Bronchial epithelial cell (primary cell): ENCODE measurements at places on chromosomes 16 and 17. TPM values are rescaled to one million over a fixed set of nuclear protein-coding genes. Genes with fewer than 3 reads are reported as not detected.

DNA sequence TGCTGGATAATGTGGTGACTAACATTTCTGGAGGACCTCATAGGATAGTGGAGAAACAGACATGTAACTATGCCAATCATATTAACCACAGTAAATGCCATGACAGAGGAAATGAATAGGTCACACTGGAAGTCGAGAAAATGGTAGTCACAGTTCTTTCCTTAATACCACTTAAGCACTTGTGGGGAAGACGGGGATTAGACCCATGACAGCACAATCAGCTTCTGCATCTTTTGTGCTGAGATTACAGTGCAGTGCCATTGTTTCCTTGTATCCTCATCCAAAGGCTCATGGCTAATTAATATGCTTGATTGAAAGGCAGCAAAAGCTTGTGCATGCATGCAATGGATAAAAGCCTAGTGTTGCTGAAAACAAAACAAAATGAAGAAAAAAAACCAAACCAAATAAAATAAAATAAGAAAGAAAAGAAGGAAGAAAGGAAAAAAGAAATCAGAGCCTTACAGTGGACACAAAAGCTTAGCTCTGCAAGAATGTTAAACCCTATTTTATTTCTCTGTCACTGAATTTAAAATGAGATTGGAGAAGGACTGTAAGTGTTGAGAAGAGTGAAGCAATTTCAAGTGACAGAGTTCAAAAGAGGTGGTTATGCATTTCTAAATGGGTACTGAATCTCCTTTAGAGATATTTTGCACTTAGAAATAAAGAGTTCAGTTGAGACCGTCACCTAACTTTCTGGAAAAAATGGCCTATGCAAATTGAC, 1011.9 kb downstream of the CDH8 start:
- DNase-seq, result no peak

- no peak for DNase-seq
Measured at GRCh38 chr17:67708378-67708777, 9.4 kb upstream of the NOL11 start.

- DNase-seq, result peak; percentile 18
Measured at GRCh38 chr16:80148826-80149225, 392.0 kb upstream of the DYNLRB2 start.

GRCh38 chr16:71526111-71526631, at the start of gene CHST4:
Gene CHST4, plus strand, starts transcription at chr16:71526426. Its CDS starts 10,252 bp downstream, at chr16:71536678.
- peak; percentile 71 for DNase-seq

- DNase-seq, result no peak
Measured at GRCh38 chr17:83086907-83087787, 7.7 kb downstream of the METRNL start.

- DNase-seq, result no peak
Measured at GRCh38 chr16:80948886-80949493, 57.7 kb downstream of the CMC2 start.

DNA sequence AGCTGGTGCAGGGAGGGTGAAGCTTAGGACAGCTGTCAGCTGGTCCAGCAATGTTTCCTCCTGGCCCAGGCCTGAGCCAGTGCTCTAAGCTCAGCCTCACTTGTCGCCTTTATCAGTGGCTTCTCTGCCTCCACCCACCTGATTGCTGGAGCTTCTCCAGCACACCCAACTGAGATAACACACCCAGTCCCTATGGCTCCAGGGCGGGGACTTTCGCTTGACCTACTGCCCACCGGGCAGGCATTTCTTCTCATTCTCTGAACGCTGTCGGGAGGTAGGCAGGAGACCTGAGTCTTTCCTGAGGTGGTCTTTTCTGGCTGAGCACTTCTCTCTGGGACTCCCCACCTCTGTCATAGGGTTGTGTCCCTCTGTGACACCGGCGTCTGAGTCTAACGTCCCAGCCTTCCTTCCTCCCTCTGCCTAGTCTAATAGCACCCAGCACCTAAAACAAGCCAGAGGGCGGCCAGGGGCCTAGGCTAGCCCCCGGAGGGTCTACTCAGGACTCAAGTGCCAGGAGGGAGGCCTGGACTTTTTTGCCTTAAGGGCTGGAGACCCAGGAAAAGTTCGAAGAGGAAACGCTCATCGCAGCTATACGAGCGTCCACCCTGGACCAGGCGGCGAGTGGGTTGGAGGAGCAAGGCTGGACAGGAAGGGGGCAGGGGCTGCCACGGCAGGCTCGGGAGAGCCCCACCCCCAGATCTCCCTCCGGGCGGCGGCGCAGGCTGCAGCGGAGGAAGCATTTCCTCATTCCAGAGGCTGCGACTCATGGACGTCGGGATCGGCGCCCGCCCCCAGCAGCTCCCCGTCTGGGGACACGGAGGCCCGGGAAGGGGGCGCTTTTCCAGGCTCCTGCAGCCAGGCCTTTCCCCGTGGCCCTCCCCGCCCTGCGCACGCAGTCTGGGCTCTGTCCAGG, 756 bp downstream of the TAX1BP3 start:
- peak; percentile 80 for DNase-seq

DNA sequence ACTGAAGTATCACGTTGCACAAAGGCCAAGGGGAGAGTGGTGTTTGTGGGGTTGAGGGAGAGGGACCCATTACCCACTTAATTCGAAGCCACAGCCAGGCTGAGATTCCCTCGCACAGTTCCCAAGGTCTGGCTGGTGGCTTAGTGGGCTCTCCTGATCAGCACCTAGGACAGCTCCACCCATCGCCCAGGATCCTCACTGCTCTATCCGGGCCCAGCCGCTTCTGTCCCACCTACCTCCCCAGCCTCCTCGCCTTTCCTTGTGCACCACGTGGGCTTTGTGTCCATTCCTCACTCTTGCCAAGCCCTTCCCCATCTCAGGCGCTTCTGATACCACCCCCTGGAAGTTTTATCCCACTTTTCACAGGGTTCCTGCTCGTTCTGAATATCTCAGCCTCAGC, 163.5 kb downstream of the CCT6B start:
- DNase-seq, result no peak

DNA sequence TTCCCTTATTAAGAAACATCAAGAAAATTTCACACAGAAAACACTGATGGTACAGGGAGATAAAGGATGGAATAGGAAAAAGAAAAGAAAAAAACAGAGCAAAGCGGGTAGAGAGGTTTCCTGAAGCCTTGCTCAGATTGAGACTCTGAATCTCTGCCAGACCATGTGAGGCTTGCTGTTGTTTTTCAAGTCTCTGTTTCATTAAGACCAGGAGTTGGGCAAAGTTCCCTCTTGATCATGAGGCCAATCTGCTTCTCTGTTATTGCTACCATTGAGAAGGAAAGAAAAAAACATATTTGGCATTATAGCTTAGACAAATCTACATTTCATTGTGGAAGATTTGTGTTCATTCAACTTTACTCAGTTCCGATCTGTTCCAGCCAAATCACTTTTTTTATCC, 201.6 kb upstream of the SOX9 start:
- no peak for DNase-seq

DNA sequence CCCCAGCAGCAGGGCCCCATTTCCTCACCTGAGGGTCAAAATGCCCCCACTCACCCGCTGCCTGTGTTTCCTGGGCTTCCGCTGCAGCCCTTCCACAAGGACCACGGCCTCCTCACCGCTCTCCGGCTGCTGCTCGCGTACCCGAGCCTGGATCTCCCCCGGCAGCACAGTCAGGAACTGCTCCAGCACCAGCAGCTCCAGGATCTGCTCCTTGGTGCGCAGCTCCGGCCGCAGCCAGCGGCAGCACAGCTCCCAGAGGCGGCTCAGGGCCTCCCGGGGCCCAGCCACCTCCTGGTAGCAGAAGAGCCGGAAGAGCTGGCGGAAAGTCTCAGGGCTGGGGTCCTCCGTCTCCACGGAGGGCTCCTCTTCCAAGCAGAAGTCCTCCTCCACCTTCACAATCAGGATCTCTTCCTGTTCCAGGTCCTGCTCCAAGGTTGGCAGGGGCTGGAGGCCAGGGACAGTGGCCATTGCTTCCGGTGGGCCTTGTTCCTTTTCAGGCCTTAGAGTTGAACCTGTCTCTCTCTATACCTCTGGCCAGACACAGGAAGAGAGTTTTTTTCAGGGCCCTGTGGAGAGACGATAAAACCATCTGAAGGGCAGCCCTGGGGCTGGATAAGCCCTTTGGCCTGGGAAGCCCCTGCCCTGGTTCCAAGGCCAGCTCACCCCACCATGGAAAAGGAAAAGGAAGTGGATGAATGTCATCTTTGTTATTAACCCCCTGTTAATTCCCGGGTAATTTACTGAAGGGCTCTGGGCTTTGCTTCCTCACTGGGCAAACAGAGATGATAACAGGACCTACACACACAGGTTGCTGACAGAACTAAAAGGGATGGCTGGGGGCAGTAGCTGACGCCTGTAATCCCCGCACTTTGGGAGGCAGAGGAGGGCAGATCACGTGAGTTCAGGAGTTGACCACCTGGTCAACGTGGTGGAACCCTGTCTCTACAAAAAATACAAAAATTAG, 1.2 kb downstream of the ZNF500 start:
- no peak for DNase-seq

DNA sequence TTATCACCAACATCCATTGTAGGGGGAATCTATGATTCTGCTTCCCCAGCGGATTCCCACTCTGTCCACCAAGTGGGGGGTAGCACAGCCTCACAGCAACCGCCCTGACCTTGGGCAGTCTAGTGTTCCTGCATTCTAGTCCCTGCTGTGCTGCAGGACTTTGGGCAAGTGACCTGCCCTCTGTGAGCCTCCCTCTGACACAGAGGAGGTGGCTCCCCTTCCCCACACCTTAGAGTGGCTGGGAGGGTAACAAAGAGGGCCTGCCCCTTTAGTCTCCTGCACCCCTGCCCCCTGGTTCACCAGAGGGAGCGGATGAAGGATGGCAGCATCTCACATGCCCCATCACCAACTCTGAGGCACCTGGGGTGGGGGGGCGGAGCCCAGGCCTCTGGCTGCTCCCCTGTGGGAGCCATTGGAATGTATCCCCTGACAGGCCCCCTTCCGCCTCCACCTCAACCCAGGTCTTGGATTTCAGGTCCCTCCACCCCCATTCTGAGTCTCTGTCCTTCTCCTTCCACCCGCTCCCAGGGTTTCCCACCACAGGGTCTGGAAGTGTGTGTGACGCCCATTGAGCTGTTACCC, 10.1 kb downstream of the GAS2L2 start:
- DNase-seq, result no peak

DNA sequence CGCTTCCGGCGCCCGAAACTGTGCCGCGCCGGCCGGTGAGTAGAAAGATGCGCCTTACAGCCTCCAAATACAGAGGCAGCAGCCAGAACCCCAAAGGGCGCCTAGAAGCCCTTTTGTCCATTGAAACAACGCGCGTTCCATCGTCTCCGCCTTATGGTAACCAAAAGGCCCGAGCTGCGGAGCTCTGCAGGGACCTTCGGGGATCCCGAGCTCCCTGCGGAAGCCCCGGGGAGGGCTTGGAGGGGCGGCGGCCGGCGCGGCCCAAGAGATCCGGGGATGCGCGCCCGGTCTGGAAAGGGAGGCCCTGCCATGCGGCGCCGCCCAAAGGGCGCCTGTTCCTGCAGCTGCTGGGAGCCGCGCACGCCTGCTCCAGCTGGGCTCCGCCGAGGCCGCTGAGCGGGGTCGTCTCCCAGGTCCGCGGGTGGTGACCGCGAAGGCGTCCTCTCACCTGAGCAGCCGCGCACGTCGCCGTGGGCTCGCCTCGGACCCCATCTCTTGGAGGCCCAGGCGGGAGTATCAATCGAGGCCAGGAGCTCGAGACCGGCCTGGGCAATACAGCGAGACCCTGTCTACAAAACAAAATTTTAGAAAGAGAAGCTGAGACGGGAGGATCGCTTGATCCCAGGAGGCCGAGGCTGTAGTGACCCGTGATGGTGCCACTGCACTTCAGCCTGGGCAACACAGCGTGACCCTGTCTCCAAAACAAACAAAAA, 742 bp upstream of the FBXO31 start:
- no peak for DNase-seq

DNA sequence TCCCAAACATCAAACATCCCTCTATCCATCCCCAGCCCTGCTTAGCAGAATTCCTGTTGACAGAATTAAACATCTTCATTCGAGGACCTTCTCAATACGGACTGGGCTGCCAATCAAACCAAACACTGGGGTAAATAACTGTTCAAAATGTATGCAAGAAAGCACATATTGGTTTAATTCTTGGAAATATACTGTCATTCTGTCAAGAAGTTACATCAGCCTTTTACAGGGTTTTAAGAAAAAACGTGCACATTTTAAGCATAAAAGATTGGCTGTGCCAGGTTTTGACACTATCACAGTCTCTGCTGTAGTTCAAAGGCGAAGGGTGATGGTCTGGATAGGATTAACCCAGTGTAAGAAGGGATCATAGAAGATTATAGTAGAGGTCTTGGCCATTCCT, 25.1 kb upstream of the CCNF start:
- no peak for DNase-seq

DNA sequence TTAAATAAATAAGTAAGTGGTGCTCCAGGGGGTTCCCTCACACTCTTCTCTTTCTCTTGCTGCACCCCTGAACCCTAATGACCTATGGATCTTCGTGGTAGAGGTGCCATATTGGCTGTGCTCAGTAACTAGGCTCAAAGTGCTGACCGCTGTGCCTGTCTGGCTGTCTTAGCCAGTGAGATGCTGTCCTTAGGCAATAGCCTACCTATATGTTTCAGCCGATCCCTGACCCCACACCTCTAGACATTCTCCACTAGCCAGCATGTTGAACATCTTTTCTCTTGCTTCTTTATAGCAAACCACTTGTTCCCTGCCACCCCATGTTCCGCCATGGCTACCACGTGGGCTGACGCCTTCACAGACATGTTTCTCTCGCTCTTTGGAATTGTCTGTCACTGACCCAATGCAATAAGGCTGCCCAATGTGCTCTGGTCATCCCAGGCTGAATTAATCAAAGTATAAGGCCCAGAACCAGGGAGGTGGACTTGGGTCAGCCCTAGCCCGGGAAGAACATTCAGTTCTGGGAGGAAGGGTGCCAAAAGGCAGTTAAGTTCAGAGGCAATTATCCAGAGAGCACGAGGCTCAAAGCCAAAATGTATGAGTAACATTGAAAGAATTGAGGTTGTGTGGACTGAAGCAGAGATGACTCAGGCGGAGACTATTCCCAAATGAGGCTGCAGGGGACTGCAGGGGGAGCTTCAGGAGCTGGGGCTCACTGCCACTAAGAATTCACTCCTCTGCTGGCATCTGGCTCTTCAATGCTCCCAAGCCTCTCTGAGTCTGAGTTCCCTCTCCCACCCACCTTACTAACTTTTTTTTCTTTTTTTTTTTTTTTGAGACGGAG, 28.7 kb upstream of the TNRC6A start:
- DNase-seq, result peak; percentile 93

GRCh38 chr16:3088450-3088849, 10.6 kb downstream of the ZSCAN10 start:
- DNase-seq, result no peak

- peak; percentile 45 for DNase-seq
Measured at GRCh38 chr17:50514936-50515702, 6.9 kb downstream of the MYCBPAP start.

CMTM2 gene
- not detected in 2 replicates for total RNA-seq

PLXDC1 gene
- total RNA-seq, result under 0.01 TPM in 2 replicates

TNK1 gene
- 7.4 and 11.8 TPM in 2 replicates for total RNA-seq

GPR139 gene
- total RNA-seq, result not detected in 2 replicates

HOXB6 gene
- not detected in 2 replicates for total RNA-seq

BICDL2 gene
- 24.5 and 56.1 TPM in 2 replicates for total RNA-seq

MT1M gene
- 0.26 TPM in 1 of 2 replicates, not detected in the other for total RNA-seq

GHDC gene
- 5.9 and 6.8 TPM in 2 replicates for total RNA-seq

UBE2O gene
- 15.8 and 21.8 TPM in 2 replicates for total RNA-seq

PIK3R5 gene
- total RNA-seq, result not detected in 2 replicates

CA7 gene
- not detected in 2 replicates for total RNA-seq
